ENCODE measurements at places on chromosomes 11 and 22.

DNA sequence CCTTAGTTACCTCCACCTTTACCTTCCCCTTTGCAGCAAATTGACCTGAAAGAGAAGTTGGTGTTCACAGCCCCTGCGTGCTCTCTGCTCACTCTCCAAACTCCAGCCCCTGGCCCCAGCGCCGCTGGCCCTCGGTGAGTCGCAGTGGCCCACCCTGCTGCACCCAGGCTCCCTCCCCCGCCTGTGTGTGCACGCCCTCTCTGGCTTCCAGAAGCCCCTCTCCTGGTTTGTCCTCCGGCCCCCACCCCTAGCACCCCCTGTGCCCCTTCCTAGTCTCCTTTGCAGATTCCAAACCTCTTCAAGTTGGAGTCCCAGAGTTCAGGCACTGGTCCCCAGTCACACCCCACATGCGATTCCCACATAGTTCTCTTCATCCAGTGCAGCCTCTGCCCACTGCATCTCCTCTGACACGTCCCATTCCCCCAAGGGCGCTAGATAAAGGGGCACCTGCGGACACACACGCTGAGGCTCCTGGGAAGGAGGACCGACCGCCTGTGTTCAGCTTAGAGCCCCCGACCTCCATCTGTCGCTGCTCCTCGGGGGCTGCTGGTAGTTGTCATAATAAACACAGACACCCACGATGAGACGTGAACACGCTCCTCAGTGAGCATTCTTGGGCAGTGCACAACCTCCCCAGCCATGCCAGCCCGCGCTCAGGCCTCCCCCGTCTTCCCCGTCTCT is 1.5 kb upstream of the PHRF1 start:
- no peak for DNase-seq

DNA sequence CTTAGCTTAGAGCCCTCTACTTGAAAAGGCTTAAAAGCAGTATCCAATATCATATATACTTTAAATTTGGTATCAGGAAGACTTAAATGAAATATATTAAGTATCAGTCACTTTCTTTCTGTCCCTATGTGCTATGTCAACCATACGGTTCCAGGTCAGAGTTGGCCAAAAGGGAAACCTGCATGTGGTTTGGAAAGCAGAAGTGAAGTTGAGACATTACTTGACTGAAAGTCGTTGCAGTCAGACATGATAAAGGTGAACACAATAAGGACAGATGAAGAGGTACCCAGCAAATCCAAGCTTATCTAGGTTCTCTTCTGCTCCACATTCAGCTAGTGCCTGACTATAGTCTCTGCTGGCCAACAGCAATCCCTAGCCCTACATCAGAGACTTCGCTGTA is 336.8 kb downstream of the KCNA4 start:
- DNase-seq, result no peak

- no peak for DNase-seq
Measured at GRCh38 chr11:118628861-118629549, 21.6 kb downstream of the PHLDB1 start.

- DNase-seq, result no peak
Measured at GRCh38 chr11:115199481-115200069, 304.6 kb downstream of the CADM1 start.

DNA sequence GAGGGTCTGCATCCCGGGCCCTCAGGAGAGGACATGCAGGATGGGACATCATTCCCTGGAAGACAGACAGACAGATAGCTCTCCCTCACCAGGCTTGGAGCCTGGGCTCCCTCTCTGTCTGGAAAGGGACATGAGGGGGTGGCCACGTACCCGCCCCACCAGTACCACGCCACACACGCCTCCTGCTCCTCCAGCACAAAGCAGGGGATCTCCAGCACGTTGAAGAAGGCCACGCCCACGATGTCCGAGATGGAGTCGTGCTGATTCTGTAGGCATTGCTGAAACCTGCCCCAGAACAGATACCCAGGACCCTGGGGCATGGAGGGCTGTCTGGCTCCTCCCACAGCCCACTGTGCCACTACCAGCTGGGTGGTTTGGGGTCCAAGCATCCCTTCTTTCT is 2.2 kb downstream of the PLA2G3 start:
- DNase-seq, result no peak

DNA sequence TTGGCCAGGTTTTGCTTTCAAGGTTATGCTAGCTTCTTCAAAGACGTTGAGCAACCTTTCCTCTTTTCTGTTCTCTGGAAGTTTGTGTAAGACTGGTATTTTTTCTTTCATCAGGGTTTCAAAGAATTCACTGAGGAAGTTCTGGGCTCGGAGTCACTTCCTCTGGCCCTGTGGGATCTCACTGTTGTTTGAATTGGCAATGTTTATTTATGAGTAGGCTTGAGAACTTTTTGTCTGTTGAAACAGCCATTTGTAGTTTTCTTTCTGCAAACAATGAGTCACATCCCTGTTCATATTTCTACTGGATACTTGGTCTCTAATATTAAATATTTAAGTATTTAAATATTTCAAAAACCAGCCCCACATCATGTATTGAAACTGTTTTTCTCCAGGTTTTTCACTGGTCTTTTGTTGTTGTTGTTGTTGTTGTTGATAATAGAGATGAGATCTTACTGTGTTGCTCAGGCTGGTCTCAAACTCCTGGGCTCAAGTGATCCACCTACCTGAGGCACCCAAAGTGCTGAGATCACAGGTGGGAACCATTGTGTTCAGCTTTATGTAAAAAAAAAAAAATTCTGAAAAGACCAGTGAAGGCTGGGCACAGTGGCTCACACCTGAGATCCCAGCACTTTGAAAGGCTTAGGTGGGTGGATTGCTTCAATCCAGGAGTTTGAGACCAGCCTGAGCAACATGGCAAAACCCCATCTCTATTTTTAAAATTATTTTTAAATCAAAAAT is 26.9 kb downstream of the SUSD2 start:
- no peak for DNase-seq

- DNase-seq, result no peak
Measured at GRCh38 chr11:14275076-14275475, 83.9 kb downstream of the RRAS2 start.

DNA sequence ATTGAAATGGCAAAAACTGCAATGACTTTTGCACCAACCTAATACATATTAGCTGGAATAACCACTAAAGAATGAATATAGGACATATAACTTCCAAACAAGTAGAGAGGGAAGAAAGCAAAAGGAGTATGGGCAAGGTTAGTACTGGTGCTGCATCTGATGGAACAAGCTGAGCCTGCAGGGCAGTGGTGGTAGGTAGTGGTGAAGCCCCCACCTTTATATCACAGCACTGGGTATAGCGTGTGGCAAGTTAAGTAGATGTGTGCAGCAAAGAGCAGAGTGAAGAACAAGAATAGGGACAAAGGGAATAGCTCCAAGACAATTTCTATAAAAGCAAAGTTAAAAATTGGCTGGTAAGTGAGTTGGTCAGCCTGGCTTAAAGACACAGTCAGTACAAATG is 62.3 kb downstream of the CTNND1 start:
- no peak for DNase-seq

- DNase-seq, result no peak
Measured at GRCh38 chr11:66868082-66868725, 11.3 kb downstream of the LRFN4 start.

- no peak for DNase-seq
Measured at GRCh38 chr22:49103314-49104059, 724.2 kb downstream of the BRD1 start.

DNA sequence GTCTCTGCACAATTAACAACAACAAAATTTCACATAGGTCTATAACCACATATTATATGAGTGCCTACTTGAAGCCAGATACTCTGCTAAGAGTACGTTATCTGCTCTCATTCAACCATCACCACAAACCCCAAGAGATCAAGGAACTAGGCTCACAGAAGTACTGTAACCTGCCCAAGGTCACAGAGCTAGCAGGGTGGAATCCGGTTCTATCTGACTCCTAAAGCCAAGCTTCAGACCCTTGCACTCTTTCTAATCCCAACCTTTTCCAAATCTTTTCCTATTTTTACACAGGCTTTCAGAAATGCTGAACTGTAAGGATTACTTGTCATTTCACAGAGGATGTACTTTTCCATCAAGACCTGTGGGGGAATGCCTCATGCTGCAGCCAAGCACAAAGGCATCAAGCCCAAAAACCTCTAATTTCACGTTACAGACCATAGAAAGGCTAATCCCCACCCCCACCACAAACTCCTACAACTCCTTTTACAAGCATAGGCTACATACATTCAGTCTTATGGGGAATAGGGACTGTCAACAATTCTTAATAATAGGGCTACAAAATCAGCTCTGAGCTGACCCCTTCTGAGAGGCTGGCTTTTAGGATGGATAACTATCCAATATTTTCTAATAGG is 927 bp downstream of the PRCP start:
- no peak for DNase-seq

GRCh38 chr11:62930666-62931065 is 9.5 kb upstream of the CHRM1 start:
- no peak for DNase-seq

- DNase-seq, result no peak
Measured at GRCh38 chr11:44855493-44855849, 95.2 kb downstream of the TP53I11 start.

- no peak for DNase-seq
Measured at GRCh38 chr11:78290293-78291176, 101.8 kb downstream of the USP35 start.

GRCh38 chr22:42817556-42817955 is 39.5 kb downstream of the ARFGAP3 start:
- no peak for DNase-seq

DNA sequence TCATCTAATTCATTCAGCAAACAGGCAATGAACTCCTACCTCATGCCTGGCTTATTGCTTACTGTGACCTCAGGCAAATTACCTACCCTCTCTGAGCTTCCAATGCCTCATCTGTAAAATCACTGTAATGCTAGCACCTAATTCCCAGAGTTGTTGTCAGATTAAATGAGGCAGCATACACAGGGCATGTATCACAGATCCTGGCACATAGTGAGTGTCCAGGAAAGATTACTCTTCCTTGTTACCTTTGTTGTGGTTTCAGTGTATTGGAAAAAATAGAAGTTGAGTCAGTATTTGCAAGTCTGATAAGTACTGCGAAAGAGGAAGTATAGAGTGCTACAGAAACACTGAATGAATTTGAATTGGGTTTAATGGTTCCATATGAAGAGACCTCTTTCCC is 26.4 kb upstream of the LRRC55 start:
- no peak for DNase-seq

- DNase-seq, result no peak
Measured at GRCh38 chr11:4682623-4683419, 14.8 kb downstream of the OR51E2 start.

GRCh38 chr11:119493712-119494111 is 70.7 kb upstream of the THY1 start:
- peak; percentile 56 for DNase-seq

DNA sequence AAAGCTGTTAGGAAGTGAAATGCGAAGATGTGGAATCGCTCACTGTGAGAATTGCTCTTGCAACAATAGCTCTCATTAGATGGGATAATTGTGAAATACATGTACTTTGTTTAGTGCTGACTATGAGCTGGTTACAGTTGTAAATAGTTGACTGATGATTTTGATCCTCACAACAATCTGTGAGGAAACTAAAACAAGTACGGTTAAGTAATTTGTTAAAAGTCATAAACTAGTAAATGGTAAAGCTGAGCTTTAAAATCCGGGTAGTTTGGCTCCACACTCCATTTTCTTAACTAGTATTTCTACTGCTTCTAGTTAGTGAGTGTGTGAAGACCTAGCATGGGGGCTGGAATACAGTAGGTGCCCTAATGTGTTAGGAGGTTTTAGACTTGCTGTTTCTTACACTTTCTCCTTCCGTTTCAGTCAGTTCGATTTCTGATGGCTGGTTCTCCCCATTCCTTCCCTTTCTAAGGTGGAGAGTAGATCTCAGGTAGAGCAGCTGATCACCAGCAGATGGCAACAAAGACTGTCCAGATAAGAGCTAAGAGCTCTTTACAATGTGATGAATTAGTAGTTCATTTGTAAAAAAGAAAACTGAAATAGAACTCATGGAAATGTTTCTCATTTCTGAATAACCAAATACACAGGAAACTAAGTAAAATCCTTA is 16.3 kb upstream of the CYP2R1 start:
- DNase-seq, result no peak

DNA sequence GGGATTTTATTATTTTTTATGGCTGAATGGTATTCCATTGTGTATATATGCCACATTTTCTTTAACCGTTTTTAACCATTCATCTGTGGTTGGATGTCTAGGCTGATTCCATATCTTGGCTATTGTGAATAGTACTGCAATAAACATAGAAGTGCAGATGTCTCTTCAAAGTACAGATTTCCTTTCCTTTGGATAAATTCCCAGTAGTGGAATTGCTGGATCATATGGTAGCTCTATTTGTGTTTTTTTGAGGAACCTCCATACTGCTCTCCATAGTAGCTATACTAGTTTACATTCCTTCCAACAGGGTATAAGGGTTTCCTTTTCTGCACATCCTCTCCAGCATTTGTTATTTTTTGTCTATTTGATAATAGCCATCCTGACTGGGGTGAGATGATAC is 71.9 kb upstream of the SEZ6L start:
- no peak for DNase-seq

DNA sequence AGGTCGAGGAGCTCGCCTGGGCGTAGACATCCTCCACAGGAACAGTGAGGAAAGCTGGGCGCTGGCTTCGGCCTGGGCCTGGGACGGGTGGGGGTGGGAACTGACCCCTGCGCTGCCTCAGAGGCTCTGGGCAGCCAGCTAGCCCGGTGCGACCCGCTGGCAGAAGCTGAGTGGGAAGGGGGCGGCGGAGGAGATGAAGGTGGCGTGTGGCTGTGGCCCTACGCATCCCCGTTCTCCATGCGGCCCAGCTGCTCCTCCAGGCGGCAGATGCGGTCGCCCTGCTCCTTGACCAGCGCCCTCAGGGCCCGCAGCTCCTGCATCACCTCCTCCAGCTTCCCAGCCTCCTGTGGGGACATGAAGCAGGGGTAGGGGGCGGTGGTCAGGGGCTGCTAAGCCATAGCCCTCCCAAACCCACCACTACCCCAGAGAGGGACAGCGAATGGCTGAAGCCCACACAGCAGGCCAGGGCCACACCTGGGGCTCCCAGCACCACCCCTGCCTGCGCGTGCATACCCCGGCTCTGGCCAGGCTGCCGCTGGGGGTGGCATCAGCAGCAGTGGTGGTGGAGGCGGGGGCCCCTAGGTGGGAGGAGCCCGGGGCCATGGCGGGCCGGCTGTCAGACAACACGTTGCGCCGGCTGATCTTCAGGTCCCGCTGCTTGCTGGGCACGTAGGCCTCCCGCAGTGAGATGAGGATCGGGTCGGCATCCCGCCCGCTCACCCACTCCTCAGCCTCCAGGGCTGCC is 848 bp upstream of the PTPRCAP start:
- no peak for DNase-seq

DNA sequence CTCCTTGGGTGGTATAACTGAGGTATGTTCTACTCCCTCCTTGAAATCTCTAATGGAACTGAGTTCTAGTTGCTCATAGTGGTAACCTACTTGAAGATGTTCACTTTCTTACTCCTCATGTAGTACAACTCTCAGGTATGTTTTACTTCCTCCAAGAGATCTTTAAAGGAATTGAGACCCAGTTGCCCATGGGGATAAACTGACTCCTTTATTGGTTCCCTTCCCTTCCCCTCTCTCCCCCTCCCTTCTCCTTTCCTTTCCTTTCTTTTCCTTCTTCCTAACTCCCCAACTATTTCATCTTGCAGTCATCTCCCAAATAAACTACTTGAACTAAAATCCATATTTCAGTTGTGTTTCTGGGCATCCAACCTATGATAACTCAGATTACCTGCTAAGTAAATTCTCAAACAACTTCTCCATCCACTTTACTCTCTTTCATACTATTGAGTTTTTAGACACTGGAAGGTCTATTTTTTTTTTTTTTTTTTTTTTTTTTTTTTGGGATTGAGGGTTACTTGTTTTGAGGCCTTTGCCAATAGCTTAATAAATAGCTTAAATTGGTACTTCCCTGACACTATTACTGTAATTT is 7.9 kb upstream of the TRIM68 start:
- DNase-seq, result no peak

GRCh38 chr11:123272565-123272964 is 77.5 kb upstream of the CLMP start:
- DNase-seq, result no peak
